Activated B cell treated with CpG ODN at 0.5 μM for 24 hours (primary cell): ENCODE measurements at places on chromosomes 2 and 18.

DNA sequence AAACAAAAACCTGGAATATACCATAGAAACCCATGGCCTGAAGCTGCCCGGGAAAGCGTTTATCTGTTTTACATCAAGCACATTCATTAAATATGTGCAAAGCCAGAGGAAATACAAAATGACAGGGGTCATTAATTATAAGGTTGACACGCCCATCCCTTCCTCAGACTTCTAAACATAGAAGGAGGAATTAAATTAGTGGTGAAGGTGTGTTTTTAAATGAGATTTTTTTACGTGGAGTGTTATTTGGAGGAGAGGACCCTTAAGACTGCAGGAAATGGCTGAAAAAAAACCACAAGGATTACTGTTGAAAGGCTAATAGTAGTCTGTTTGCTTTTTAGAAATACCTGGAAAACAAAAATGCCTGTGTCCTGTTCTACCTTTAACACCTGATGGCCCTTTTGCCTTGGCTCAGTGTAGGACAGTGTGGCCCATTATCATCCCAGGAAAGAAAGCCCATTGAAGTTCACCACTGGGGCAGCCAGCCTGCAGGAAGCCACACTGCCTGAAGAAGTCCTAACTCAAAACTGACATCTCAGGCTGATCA, 123.2 kb downstream of the EPHA4 start:
- peak overlapping the region; percentile 11 for H3K4me3 ChIP-seq
- no peak overlapping the region for H3K27ac ChIP-seq
- peaks cover 22% of the 10 kb centered on the region for H3K4me1 ChIP-seq
- peaks cover 8% of the 10 kb centered on the region for H3K36me3 ChIP-seq
- DNase-seq = no peak

DNA sequence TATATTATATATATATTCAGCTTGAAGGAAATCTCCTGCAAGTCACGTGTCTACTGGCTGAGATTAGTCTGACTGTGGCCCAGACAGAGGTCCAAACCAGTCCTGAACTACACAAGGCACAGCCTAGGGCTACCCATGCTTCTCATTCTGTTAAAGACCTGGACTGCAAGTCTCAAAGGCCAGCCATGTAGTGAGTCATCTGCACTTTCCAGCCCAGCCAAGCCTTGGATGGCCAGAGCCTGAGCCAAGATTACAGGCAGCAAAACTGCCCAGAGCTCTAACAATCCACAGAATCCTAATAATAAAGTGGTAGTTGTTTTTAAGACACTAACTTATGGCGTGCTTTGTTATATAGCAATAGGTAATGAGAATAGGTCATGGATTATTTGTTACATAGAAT, 259.6 kb downstream of the SS18 start:
- H3K4me3 ChIP-seq = no peak overlapping the region
- peaks cover 2% of the 10 kb centered on the region for H3K27me3 ChIP-seq
- no peak for DNase-seq
- no peak overlapping the region for H3K27ac ChIP-seq

DNA sequence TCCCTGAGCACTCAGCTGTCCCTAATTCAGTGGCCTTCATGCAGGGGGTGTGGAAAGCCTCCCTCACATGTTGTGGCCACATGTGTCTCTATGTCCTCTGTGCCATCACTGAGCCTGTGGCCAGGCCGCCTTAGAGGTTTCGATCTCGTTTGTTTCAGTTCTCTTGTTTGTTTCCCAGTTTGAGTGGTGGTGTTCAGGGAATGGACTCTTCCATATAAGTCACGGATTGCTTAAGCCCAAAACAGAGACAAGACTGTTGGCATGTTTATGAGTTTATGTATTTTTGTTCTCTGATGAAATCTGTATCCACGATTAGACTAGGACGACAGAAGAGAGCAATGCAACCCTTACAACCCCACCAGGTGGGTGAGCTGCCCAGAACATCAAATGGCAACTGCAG, 134.5 kb downstream of the CCBE1 start:
- no peak for DNase-seq
- no peak overlapping the region for H3K4me3 ChIP-seq
- peaks cover 3% of the 10 kb centered on the region for H3K27me3 ChIP-seq

- no peak overlapping the region for H3K4me3 ChIP-seq
- no peak for DNase-seq
These were observed 163.6 kb upstream of the MAP2 start for GRCh38 chr2:209260281-209260680.

GRCh38 chr2:157696036-157696435, 67.4 kb upstream of the ACVR1C start:
- no peaks in the 10 kb centered on the region for H3K27me3 ChIP-seq
- no peak overlapping the region for H3K4me3 ChIP-seq
- no peak for DNase-seq
- no peak overlapping the region for H3K27ac ChIP-seq
- no peaks in the 10 kb centered on the region for H3K36me3 ChIP-seq

GRCh38 chr2:240203788-240204270, 63.4 kb upstream of the OTOS start:
- no peak for DNase-seq
- H3K27me3 ChIP-seq = peaks cover 13% of the 10 kb centered on the region
- H3K36me3 ChIP-seq = no peaks in the 10 kb centered on the region
- H3K4me3 ChIP-seq = no peak overlapping the region

- H3K36me3 ChIP-seq = no peaks in the 10 kb centered on the region
- H3K27me3 ChIP-seq = no peaks in the 10 kb centered on the region
- no peak overlapping the region for H3K4me3 ChIP-seq
- no peaks in the 10 kb centered on the region for H3K4me1 ChIP-seq
- no peak for DNase-seq
These were observed 59.9 kb upstream of the REG3A start for GRCh38 chr2:79219383-79219988.

- no peak overlapping the region for H3K27ac ChIP-seq
- DNase-seq = no peak
- H3K4me1 ChIP-seq = peaks cover 3% of the 10 kb centered on the region
- H3K36me3 ChIP-seq = no peaks in the 10 kb centered on the region
- H3K4me3 ChIP-seq = no peak overlapping the region
- H3K27me3 ChIP-seq = no peaks in the 10 kb centered on the region
These were observed 1049.2 kb upstream of the ZEB2 start for GRCh38 chr2:145569108-145569507.

GRCh38 chr2:96143848-96144480, 1.3 kb downstream of the DUSP2 start:
- peaks cover 75% of the 10 kb centered on the region for H3K4me1 ChIP-seq
- DNase-seq = peak; percentile 33
- no peaks in the 10 kb centered on the region for H3K27me3 ChIP-seq
- H3K36me3 ChIP-seq = peaks cover 29% of the 10 kb centered on the region
- peak overlapping the region; percentile 93 for H3K4me3 ChIP-seq

DNA sequence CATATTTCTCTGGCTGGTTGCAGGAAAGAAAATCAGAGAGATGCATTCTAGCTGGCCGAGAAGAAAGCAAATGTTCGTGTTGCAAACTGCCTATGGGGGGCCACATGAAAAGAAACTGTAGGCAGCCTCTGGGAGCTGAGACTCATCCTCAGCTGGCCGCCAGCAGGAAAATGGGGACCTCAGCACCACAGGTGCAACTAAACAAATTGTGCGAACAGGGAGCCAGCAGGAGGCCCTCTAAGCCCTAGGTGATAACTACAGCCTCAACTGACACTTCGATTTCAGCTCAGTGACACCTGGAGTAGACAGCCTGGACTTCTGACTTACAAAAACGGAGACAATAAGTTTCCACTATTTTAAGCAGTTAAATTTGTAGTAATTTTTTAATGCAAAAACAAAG, 107.3 kb downstream of the DTNB start:
- H3K4me1 ChIP-seq = peaks cover 36% of the 10 kb centered on the region
- no peak for DNase-seq
- no peaks in the 10 kb centered on the region for H3K27me3 ChIP-seq
- no peaks in the 10 kb centered on the region for H3K36me3 ChIP-seq
- no peak overlapping the region for H3K4me3 ChIP-seq
- no peak overlapping the region for H3K27ac ChIP-seq

DNA sequence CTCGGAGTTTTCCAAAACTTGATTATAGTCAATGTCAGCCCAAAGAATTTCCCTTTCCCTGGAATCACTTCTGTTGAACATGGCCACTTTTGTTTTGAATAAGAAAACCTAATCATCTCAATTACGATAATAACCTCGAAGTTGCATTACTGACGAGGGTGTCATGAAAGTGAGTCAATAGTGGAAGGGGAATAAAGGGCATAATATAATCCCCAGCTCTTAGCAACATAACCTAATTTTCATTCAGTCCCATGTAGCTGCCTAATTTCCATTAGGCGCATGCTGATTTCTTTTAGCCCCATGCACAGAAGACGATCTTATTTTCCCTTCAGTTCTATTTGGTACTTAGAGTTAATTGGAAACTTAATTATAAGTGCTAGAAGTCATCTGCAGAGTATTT, 51.1 kb upstream of the RAPH1 start:
- no peaks in the 10 kb centered on the region for H3K36me3 ChIP-seq
- H3K4me1 ChIP-seq = peaks cover 2% of the 10 kb centered on the region

DNA sequence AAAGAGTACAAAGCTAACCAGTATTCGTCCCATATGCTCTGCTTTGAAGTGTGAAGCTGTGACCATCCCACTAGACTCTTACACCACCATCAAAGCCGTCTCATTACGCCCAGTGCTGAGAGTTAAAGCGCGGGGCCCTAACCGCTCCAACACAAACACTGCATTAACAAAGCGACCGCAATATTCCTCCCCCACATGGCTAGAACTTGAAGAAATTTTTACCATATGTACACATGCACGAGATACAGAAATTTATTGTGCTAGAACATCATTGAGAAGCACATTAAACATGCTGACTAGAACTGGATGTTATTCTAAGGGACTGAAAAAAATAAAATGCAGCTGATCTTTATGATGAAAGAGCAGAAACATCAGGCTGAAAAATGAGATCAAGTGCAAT, 20.5 kb downstream of the FTCDNL1 start:
- no peaks in the 10 kb centered on the region for H3K27me3 ChIP-seq
- H3K36me3 ChIP-seq = no peaks in the 10 kb centered on the region
- no peak overlapping the region for H3K4me3 ChIP-seq
- no peaks in the 10 kb centered on the region for H3K4me1 ChIP-seq
- DNase-seq = no peak

DNA sequence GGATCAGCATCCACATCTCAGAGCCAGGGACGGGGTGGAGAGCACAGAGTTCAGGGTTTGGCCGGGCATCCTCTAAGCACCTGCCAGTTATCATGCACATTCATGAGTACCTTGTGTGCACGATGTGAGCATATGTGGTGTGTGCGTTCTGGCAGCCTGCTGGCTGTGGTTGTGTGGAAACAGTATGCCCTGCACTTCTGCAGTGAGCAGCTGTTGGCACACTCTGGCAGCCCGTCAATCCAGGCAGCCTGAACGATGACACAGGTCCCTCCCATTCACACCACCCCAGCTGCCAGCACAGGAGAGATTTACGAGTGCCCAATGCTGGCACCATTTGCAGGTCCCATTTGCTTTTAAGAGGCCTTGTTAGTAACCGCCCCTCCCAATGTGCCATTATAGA, 74.2 kb downstream of the CD8B2 start:
- peaks cover 6% of the 10 kb centered on the region for H3K27me3 ChIP-seq
- no peaks in the 10 kb centered on the region for H3K4me1 ChIP-seq
- DNase-seq = no peak

- no peak overlapping the region for H3K4me3 ChIP-seq
- no peak for DNase-seq
- no peaks in the 10 kb centered on the region for H3K4me1 ChIP-seq
- H3K27ac ChIP-seq = no peak overlapping the region
These were observed 469.4 kb upstream of the SMIM21 start for GRCh38 chr18:75896865-75897264.

- no peak overlapping the region for H3K4me3 ChIP-seq
- H3K27me3 ChIP-seq = peaks cover 15% of the 10 kb centered on the region
- no peak for DNase-seq
- H3K27ac ChIP-seq = no peak overlapping the region
These were observed 15.3 kb upstream of the PTPN4 start for GRCh38 chr2:119744335-119744939.

GRCh38 chr2:201114846-201115245, 1.1 kb upstream of the CFLAR start:
- H3K4me3 ChIP-seq = peak overlapping the region; percentile 100
- H3K27me3 ChIP-seq = no peaks in the 10 kb centered on the region
- DNase-seq = no peak
- peak overlapping the region; percentile 99 for H3K27ac ChIP-seq

GRCh38 chr2:152097290-152097800, 1.5 kb downstream of the CACNB4 start:
- H3K27me3 ChIP-seq = peaks cover 34% of the 10 kb centered on the region
- no peak for DNase-seq
- peaks cover 18% of the 10 kb centered on the region for H3K4me1 ChIP-seq
- H3K4me3 ChIP-seq = peak overlapping the region; percentile 82

DNA sequence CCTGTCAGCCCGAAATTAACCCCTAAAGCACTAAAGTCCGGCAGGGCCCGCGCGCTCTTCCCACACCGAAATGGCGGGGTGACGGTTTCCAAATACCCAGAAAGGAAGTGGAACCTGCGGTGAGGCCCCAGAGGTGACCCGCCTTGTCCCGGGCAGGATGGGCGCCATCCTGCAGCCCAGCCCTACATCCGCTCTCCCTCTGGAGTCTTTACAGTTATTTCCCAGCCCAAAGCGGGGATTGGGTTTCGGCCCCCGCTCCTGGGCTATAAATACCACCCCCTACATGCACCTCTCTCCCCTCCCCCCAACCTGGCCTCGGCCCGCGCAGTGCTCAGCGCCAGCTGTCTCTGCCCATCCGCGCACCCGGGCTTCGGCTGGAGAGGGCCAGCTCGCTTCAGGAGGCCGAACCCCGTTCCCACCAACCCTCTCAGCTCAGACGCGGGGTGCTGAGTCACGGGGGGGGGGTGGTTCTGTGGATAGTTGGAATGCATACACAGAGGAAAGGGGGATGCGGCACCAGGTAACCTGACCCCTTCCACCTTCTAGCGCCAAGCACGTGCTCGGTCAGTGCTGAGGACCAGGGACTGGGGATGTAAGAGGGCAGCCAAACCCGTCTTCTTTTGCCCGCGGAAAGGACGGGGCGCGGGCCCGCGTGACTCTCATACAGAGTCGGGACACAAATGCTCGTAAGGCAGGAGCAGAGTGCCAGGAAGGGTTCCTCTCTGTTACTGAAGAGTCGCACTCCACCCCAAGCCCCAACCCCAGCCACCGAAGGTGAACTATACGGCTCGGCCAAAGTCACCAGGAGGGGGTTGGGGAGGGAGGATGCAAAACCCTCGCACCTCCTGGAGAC, at the start of gene TUBA4B:
Gene TUBA4B, plus strand, starts transcription at position 344 of the 853 bp plus-strand sequence. Its CDS starts 165 bp downstream, at position 509.
- peaks cover 48% of the 10 kb centered on the region for H3K36me3 ChIP-seq
- peaks cover 61% of the 10 kb centered on the region for H3K4me1 ChIP-seq
- H3K27ac ChIP-seq = peak within 1 kb of the TSS; percentile 98
- H3K27me3 ChIP-seq = no peaks in the 10 kb centered on the region
- H3K4me3 ChIP-seq = peak within 1 kb of the TSS; percentile 82
- peak; percentile 42 for DNase-seq
